ENCODE measurements at places on chromosomes 4 and X. TPM values are rescaled to one million over a fixed set of nuclear protein-coding genes. Genes with fewer than 3 reads are reported as not detected.

The TASL gene
- 3.1 TPM for total RNA-seq

The RNF150 gene
- total RNA-seq, result not detected

The LRP2BP gene
- 0.78 TPM for total RNA-seq

The EMCN gene
- not detected for total RNA-seq

The RNF175 gene
- not detected for total RNA-seq

The BEX5 gene
- total RNA-seq, result 2.6 TPM

The TMEM35A gene
- total RNA-seq, result not detected

The SPANXN3 gene
- not detected for total RNA-seq

The SPANXC gene
- not detected for total RNA-seq

The OPHN1 gene
- total RNA-seq, result 0.09 TPM

The DUX4 gene
- not detected for total RNA-seq

The CENPVL2 gene
- total RNA-seq, result not detected

The VCX3A gene
- total RNA-seq, result not detected

The TMEM47 gene
- not detected for total RNA-seq

The VSIG1 gene
- 8.8 TPM for total RNA-seq

The RAB40AL gene
- 0.33 TPM for total RNA-seq

The NLGN4X gene
- total RNA-seq, result not detected

The PPBP gene
- not detected for total RNA-seq

The BGN gene
- not detected for total RNA-seq

The NIPAL1 gene
- total RNA-seq, result 0.97 TPM

The GALNT7 gene
- 16.2 TPM for total RNA-seq

The ODAM gene
- not detected for total RNA-seq

The MAMLD1 gene
- 1.6 TPM for total RNA-seq

The SRPX2 gene
- total RNA-seq, result not detected

The NOX1 gene
- not detected for total RNA-seq

The HGFAC gene
- total RNA-seq, result not detected

The ACE2 gene
- not detected for total RNA-seq

The NPNT gene
- not detected for total RNA-seq

The MSX1 gene
- not detected for total RNA-seq

The GAGE12C gene
- total RNA-seq, result not detected

The GLUD2 gene
- total RNA-seq, result 0.28 TPM

The POU4F2 gene
- not detected for total RNA-seq

The PAGE2B gene
- 0.77 TPM for total RNA-seq

The PRR32 gene
- total RNA-seq, result not detected

The ADAM29 gene
- total RNA-seq, result not detected
